ENCODE measurements at places on chromosomes 4 and X.

GRCh38 chr4:102180046-102180445 lies 165.2 kb downstream of the SLC39A8 start:
- DNase-seq = no peak

GRCh38 chr4:16417198-16417597 lies 190.9 kb upstream of the TAPT1 start:
- DNase-seq = no peak

GRCh38 chrX:71532078-71532752 lies 689 bp upstream of the OGT start:
- DNase-seq = no peak

DNA sequence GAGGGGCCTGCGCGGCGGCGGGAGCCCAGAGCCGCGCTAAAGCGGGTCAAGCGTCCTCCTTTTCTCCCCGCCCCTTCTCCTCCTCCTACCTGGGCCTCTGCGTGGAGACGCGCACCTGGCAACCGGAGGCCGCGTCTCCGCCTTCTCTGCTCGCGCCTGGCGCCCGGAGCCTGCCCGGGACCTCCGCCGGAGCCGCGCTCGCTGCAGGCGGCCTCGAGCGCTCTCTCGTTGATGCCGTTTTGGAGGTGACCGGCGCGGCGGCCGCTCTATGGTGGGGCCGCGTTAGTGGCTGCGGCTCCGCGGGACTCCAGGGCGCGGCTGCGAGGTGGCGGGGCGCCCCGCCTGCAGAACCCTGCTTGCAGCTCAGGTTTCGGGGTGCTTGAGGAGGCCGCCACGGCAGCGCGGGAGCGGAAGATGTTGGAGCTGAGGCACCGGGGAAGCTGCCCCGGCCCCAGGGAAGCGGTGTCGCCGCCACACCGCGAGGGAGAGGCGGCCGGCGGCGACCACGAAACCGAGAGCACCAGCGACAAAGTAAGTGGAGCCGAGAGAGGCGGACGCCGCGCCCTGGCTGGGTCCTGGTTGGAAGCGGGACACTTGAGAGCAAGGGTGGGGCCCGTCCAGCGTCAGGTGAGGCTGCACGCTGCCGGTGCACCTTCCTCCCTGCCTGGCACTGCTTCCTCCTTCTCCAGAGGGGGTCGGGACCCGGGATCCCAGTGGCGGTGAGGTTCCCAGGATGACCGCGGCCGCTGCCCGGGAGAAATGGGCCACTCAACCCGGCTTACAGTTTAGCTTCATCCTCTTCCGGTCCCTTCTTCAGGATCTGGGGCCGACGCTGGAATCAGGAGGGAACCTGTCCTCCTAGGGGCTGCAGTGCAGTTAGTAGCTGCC lies at the start of gene CDS1:
Gene CDS1 (plus strand): TSS at position 140 of the 888 bp plus-strand sequence. CDS start 275 bp downstream, at position 415.
- no peak for DNase-seq

DNA sequence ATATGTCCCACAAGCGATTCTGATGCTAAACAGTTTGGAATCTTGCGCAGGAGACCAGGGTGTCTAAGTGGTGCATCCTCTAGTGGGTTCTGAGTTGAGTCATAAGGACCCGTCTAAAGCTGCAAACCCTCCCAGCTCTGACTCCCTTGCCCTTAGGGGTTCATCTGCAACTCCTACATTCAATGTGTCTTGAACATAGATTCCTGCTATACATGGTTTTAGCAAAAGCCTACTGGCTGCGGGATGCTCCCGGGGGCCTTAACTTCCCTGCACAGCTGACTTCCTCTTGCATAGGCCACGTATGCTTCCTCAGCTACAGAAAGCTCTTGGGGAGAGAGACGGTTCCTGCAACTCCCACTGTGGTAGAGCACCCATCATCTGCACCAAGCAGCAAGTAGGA lies 236.7 kb downstream of the EVC2 start:
- DNase-seq = no peak

Measured in stimulated activated CD4-positive, alpha-beta T cell treated with anti-CD3 and anti-CD28 coated beads, Interleukin-4, amount 100 ng/mL, for 48 hours (primary cell).